ENCODE measurements at places on chromosomes 5 and 9.

GRCh38 chr9:107190936-107191290, 92.2 kb upstream of the RAD23B start:
- no peak for DNase-seq

DNA sequence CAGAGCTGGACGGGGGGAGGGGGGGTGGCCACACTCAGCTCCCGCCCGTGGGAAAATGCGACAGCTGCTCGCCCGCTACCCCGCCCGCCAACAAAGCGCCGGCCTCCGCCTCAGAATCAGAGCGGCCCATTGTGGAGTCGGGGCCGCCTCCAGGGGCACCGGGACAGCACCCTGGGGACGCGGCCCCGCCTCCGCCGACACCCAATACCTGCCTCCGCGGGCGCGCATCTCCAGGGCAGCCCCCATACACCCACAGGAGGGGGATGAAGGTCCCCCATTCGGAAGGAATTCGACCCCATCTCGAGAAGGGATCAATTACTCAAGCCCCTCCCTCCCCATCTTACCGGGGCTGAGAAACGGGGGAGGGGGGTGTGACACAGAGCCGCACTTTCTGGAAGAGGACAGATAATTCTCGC, 1.3 kb downstream of the NOTCH1 start:
- DNase-seq: peak; percentile 57

DNA sequence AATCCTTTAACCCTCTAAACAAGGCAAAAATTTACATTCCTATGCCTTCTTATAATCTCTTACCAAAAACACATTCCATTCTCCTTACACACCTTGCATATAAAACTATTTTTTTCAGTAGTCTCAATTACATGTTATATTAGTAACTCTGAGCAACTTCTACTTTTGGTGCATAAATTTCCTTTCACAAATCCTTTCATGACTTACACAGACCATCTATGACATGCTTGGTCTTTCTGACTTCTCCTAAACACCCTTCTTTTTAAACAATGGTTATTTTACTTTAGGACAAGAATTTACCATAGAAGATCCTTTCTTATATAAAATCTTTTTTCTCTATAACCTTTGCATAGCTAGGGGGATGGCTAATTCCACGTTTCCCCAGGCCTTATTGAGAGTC, 208.0 kb upstream of the ARRDC3 start:
- DNase-seq: no peak

DNA sequence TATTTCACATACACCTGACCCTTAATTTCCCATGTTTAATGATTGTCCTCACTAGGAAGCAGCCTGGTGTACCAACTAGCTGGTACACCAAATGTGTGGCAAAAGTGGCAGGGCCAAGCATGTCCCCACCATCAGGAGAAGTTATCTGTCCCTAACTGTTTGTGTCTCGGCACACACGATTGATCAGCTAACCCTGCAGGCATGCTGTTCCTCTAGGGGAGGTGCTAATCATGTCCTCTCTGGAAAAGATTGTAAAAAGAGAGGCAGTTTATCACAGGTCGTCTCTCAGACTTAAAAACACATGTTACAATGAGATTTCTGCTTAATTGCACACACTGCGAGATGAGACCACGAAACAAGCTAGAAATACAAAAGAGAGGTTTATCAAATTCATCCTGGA, 342.7 kb downstream of the DIRAS2 start:
- no peak for DNase-seq

DNA sequence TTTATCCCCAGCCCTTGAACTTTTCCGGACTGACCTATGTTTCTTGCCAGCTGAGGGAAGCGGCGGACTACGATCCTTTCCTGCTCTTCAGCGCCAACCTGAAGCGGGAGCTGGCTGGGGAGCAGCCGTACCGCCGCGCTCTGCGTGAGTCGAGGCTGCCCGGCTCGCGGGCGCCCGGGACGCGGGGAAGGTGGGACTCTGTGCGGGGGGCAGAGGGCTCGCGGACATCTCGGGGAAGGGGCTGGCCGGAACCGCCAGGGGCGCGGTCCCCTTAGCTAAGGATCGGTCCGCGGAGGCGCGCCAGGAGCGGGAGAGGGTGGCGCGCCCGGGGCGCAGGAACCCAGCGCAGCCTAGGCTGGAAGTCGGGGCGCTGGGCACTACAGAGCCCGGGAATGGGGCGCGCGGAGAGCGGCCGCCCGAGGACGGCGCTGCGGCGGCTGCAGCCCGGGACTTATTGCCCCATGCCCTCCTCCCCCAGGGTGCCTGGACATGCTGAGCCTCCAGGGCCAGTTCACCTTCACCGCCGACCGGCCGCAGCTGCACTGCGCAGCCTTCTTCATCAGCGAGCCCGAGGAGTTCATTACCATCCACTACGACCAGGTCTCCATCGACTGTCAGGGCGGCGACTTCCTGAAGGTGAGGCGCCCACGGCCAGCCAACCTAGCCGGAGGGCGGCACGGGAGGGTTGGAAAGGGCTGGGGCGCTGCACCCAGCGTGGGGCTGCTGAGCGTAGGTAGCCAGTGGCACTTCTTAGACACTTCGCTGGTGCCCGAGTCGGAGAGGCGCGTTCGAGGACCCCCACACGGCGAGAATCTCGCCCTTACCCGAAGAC, 922 bp downstream of the CRHBP start:
- peak; percentile 30 for DNase-seq

- DNase-seq: no peak
Measured at GRCh38 chr5:1405539-1406530, 39.4 kb downstream of the SLC6A3 start.

DNA sequence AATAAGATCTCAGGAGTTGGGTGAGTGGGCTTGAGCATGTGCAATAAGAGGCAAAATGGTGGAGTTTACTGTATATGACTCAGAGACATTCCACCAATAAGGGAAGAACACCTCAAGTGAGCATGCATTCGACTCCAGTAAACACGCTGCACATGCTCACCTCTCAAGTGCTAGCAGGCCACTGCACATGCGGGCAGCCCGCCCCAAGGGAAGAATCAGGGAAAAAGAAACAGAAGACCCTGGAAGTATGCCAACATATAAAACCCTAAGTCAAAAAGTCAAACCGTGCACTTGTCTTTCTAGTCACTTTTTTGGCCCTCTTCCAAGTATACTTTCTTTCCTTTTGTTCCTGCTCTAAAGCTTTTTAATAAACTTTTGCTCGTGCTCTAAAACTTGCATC, 245.3 kb upstream of the RASA1 start:
- no peak for DNase-seq

DNA sequence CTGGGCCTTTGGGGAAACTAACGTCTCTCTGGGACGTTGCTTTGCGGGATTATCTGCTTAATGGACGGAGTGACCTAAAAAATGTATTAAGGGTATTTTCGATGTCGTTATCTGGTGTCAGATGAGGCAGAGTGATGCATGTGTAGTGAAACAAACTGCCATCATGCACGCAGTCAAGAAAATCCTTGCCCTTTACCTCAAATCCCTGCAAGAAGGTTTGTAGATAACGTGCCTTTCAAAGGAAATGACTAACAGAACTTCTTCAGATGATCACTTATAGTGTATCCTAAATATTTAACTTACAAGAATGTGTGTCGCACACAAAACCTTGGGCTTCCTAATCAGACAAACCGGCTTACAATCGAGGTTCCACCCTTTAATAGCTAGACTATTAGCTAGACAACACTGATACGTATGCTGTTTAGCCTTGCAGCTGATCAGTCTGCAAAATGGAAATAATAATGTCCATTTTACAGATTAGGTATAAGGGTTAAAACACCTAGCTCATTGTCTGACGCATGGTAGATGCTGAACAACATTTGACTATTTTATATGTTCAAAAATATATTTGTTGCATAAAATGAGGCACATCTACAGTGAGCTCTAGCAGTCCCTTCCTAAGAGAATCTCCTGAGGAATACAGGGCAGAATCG, 541 bp upstream of the TBCA start:
- DNase-seq: no peak

- no peak for DNase-seq
Measured at GRCh38 chr9:132760057-132760456, 89.8 kb downstream of the GTF3C4 start.

- DNase-seq: no peak
Measured at GRCh38 chr5:65144136-65144871, 337.4 kb downstream of the ADAMTS6 start.

- no peak for DNase-seq
Measured at GRCh38 chr5:27788184-27788583, 749.8 kb upstream of the CDH9 start.

DNA sequence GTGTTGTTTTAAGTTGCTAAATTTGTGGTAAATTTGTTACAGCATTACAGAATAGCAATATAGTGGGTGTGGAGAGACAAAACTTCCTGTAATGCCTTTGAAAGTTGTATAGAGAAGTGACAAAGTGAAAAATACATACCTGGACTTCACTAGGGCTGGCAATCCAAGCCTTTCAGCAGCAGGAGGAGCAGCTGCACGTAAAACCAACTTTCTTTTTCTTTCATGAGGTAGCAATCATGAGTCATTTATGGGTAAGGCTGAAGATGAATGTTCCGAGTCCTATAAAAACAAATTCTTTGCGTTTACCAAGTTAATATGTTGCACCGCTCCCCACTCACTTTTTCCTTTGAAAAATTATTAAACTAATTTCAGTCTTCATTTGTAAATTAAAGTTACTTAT, 1138.2 kb downstream of the TAF11L14 start:
- peak; percentile 42 for DNase-seq

DNA sequence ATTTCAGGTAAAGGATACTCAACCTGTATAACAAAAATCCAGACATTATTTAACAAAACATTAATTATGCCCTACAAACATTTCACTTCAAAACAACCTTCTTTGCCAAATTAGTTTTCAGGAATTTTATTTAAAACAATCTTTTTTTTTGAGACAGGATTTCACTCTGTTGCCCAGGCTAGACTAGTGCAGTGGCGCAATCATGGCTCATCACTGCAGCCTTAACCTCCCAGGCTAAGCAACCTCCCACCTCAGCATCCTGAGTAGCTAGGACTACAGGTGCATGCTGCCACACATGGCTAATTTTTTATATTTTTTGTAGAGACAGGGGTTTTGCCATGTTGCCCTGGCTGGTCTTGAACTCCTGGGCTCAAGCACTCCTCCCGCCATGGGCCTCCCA, 3.9 kb downstream of the FNIP1 start:
- no peak for DNase-seq

DNA sequence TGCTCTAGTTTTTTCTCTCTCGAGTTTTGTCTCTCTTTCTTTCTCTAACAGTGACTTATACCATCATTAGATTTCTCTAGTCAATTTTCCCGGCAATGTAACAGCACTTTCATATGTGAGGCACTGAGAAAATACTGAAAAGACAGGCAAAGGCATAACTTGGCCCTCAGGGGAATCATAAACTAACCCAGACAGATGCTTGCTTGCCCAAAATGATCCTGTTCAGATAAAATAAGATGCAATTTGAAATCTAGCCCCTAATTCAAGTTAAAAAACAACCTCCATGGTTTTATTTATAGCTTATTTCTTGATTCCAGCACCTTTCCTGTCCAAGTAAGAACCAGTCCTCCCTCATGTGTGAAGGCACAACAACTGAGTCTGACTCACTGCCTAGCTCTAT, 294.6 kb downstream of the GAS1 start:
- DNase-seq: no peak

DNA sequence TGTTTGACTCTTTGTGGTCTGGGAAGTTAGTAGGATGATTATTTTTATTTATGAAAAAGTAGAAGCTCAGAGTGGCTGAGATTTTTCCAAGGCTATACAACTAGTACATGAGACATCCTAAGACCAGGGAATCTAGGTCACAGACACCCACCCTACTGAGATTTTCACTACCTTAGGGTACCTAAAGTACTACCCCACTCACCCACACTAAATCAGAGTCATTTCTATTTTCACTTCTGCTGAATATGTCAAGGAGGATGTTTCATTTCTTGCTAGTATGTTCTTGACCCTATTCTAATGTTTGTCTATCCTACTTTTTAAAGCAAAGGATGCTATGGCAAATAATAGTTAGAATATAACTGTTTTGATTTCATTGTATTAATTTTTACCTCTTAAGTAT, 206.0 kb downstream of the ATP10B start:
- DNase-seq: no peak

- DNase-seq: no peak
Measured at GRCh38 chr5:124884114-124884513, 137.7 kb upstream of the ZNF608 start.

DNA sequence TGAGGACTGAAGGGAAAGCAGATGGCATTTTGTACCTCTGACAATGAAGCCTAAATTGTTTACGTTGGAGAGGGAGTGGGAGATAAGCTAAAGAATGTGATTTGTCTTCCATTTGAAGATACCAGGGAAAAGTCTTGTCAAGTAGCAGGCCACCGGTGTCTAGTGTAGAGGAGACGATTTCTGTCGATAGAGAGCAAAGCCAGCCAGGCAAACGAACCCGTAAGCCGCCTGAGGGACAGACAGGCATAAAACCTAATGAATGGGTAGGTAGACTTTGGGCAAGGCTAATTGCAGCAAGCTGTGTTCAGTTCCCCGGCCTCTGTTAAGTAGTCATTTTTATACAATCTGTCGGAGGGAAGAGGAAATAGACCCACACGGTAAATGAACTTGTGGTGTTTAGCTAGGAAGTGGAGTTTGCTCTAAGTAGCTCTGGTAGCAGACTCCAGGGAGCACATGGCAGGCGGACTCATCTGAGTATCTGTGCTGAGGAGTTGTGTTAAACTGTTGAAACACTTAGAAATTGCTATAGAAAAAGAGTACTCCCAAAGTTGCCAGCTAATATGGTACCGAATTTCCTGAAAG, 28.8 kb downstream of the SMARCA2 start:
- no peak for DNase-seq

GRCh38 chr9:77236693-77237092, 59.4 kb downstream of the VPS13A start:
- DNase-seq: no peak

- DNase-seq: peak; percentile 81
Measured at GRCh38 chr5:143161885-143162540, 241.5 kb downstream of the NR3C1 start.

DNA sequence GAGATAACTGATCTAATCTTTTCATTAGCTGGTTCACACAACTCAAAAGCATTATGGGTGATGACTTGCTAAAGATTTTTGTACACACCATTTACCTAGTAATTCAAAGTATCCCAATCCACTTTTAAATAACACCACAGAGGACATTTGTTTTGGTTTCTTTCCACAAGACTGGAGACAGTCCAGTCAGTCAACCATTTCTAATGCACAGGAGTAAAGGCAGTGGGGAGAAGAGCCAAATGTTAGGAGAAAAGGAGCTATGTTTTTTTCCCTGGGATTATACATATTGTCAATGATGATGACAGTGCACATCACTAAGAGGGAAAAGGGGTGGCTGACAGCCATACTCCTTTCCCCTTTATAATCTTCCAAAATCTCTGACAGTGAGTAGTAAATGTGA, 240.9 kb downstream of the GABRB2 start:
- no peak for DNase-seq

DNA sequence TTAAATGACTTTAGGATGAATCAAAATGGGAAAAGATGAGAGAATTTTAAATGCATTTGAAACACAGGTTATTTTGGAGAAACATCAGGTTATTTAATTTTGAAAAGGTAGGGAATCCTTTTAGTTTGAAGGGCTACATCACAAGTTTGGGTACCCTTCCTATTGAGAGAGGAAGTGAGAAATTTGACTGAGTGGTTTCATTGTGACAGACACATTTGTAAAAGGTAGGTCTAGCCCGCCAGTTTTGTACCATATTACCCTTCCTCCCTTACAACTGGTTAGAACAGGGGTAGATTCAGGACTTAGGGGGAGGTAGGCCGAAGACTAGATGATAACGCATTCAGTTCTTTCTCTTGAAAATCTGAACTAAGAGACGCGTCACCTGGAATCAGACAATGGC, 464.2 kb downstream of the EBF1 start:
- DNase-seq: no peak

Data from adipocyte (in vitro differentiated cells).